ENCODE measurements at places on chromosomes 2 and 18.

GRCh38 chr18:44818668-44819403, 138.1 kb downstream of the SETBP1 start:
- no peak for DNase-seq

DNA sequence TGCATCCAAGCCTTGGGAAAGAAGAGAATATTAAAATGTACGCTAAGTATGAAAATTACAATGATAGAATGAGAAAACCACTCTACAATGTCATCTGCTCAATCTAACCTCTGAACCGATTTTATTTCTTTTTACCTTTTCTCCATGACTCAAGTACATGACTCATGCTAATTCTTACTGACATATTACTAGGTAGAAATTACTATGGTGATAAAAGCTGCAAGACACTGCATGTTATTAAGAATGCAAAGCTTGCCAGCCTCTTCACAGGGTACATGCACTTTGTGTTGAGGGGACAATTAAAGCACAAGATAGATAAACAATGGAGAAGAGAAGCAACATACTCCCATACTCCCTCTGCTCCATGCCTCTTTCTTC, 20.7 kb downstream of the SFT2D3 start:
- DNase-seq = no peak

- no peak for DNase-seq
Measured at GRCh38 chr2:235957251-235957650, 210.9 kb downstream of the GBX2 start.

DNA sequence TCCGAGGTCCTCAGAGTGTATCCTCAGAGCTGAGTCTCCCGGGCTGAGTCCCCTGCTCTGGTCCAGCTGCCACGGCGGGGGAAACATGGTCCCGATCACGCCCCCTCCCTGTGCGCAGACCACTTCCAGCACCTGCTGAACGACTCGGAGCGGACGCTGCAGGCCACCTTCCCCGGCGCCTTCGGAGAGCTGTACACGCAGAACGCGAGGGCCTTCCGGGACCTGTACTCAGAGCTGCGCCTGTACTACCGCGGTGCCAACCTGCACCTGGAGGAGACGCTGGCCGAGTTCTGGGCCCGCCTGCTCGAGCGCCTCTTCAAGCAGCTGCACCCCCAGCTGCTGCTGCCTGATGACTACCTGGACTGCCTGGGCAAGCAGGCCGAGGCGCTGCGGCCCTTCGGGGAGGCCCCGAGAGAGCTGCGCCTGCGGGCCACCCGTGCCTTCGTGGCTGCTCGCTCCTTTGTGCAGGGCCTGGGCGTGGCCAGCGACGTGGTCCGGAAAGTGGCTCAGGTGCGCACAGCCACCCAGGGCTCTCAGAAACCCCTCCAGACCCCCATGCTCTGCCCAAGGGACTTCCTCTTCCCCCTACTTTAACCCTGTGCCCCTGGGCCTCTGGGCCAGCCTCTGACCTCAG, 26.7 kb downstream of the GPC1 start:
- DNase-seq = no peak

- DNase-seq = no peak
Measured at GRCh38 chr2:242056785-242057184, 187.3 kb downstream of the RTP5 start.

GRCh38 chr2:212901604-212902275, 249.7 kb downstream of the IKZF2 start:
- DNase-seq = no peak

DNA sequence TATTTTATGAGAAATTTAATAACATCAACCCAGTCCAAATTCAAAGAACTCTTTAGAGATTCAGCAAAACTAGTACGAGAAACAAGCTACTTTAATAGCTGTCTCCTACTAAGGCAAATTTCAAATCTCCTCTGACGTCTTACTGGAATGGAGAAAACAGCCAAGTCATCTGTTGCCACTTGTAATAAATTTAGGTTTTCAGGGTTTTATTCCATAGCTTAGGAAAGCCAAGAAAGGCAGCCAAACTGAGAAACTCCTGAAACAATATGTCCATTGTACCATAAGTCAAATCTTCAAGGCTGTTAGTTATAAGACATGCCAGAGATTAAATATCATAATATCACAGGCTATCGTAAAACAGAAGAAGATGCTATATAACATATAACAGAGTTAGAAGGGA, 524.6 kb upstream of the SETBP1 start:
- DNase-seq = no peak

GRCh38 chr2:185245216-185245615, 493.4 kb upstream of the FSIP2 start:
- no peak for DNase-seq

DNA sequence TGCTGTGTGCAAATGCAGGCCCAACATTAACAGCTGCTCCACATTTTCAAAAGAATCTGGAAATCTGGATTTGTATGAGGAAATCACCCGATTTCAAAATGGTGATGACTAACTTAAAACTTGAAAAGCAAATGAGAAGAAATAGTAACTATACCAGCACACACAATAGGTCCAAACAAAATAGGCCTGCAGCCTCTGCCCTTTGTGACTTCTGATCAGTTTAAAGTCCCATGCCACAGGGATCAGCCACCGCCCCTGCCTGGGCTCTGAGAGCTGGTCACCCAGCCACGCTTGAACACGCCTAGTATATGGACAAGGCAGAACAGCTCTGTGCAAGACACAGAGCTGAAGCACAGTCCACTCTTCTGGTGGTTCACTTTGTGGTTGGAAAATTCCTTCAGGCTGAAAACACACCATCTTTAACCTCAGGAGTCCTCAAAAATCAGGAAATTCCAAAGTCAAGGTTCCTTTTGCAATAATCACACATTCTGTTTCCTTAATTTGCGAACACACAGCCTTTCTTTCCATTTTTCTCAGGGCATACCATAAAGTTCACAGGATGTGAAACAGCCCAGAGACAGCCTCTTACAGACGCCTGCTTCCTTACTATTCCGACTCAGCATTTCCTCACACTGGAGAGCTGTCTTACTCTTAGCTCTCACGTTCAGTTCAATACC, 150.1 kb upstream of the RIOK3 start:
- DNase-seq = no peak

- DNase-seq = no peak
Measured at GRCh38 chr2:109554758-109555157, 59.0 kb downstream of the SEPTIN10 start.

GRCh38 chr18:63399300-63399699, 23.0 kb downstream of the VPS4B start:
- no peak for DNase-seq

DNA sequence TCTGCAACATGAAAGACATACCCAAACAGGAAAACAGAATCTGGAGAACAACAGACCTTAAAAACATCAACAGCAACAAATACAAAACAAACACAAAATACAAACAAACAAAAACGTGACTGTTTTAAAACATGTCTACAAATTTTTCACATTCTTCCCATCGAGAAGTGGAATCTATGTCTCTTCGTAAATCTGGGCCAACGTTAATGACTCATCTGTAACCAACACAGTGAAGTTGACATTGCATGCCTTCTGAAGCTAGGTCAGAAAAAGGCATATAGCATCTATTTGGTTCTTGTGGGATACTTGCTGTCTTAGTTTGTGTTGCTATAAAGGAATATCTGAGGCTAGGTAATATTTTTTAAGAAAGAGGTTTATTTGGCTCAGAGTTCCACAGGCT, 269.0 kb upstream of the FBXO11 start:
- DNase-seq = no peak

GRCh38 chr2:236157366-236157765, 10.8 kb downstream of the GBX2 start:
- no peak for DNase-seq

DNA sequence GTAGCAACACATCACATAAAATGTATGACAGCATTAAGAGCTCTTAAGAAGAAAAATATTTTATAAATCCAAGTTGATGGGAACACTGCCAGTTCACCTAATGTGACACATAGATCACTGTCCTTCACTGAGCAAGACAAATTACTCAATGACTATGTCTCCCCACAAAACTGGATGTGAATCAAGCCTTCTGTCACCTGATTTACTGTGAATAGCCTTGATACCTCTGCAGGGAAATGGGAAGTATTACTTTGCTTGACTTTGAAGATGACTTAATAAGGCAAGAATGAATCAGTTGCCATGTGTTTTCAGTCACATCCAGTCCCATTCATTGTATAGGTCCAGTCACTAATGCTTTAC, 94.6 kb downstream of the NYAP2 start:
- DNase-seq = no peak

DNA sequence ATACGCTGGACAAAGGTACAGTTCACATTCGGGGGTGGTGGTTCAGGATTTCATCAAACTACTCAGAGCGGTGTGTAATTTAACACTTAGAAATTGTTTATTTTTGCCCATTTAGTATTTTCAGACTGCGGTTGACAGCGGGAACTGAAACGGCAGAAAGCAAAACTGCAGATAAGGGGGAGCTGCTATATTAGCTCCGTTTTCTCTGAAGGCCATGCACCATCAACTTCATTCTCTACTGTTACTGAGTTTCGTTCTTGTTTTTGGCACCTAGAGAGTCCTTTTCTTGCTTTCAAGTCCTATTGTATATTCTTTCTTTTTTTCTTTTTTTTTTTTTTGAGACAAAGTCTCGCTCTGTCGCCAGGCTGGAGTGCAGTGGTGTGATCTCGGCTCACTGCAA, 121.5 kb upstream of the SP3 start:
- DNase-seq = no peak

DNA sequence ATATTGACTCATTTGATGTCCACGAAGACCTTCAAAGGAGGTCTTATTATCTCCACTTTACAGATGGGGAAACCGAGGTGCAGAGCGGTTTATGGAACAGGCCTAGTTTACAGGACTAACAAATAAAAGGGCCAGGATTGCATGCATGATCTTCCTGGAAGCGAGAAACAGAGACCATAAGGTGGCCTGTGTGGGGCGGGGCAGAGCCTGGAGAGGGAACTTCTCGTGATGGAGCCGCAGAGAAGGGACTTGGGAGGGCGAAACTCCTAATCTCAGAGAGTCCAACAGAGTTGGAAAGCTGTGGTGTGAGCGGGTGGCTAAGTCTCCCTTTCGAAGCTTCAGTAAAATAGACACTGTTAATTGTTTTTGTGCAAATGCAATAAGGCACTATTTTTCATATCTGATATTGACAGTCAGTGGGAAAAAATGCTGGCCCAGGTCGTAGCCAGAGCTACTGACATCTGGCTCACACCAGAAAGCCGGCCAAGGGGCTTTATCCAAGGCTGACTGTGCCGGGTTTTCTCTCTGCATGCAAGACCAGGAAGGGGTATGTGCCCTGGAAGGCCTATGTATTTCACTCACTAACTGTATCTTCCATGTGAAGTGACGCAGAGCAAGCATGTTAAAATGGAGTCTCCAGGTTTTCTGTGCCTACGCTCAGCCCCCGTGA, 4.5 kb downstream of the INPP5D start:
- no peak for DNase-seq

- no peak for DNase-seq
Measured at GRCh38 chr2:15799432-15799827, 140.9 kb upstream of the MYCN start.

DNA sequence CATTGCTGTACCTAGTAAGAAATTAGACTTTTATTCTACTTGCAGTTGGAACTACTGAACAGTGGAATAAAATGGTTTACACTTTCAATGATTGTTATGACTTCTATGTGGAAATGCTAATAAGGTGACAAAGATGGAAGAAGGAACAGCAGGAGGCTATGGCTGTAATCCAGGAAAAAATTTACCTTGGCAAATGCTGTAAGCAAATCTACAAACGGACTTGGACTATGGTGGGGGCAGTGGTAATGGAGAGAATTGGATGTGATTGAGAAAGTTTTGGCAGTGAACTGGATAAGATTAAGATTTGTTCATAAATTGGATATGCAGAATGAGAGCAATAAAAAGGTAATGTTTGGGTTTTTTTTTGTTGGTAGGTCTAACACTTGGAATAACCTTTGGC, 111.0 kb upstream of the ERBB4 start:
- DNase-seq = no peak

DNA sequence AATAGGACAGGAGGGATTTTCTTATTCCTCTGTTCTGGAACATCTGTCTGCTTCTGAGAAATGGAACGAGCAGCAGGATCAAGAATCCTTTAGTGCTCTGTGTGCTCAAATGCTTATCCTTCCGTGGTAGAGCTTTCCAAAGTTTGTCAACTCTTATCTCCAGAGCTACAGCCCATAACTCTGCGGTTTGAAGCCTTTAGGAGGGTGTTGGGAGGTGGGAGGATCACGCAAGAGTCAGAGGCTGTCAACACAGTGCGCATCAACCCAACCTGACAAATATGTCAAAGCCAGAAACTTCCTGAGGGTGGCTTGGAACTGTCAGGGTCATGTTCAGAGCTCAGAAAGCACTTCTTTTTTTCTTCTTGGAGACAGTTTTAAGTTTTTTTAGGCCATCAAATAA, 95.9 kb downstream of the CRIM1 start:
- DNase-seq = no peak

GRCh38 chr2:226760412-226761194, 39.0 kb downstream of the IRS1 start:
- DNase-seq = no peak

- no peak for DNase-seq
Measured at GRCh38 chr2:69741229-69741574, 732 bp upstream of the ANXA4 start.

- no peak for DNase-seq
Measured at GRCh38 chr2:96240341-96241038, 25.3 kb downstream of the TMEM127 start.

DNA sequence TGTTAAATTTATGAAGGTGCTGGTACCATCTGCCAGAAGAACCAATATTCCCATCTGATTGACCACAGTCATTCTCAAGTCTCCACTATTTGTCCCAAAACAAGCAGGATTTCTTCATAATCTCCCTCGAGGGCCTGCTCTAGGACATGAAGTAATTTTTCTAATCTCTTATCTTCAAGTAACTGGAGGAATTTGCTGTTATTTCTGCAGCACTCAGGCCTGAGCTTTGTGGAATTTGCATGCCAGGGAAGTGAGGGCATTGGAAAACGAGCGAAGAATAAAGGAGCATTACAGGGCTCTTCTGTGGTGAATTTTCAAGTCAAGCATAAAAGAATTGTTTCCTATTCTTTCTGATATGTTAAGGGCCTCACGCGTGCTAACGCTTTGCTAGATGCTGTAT, 161.2 kb upstream of the EPAS1 start:
- no peak for DNase-seq

GRCh38 chr18:38900445-38900844, 1334.8 kb upstream of the CELF4 start:
- DNase-seq = no peak

DNA sequence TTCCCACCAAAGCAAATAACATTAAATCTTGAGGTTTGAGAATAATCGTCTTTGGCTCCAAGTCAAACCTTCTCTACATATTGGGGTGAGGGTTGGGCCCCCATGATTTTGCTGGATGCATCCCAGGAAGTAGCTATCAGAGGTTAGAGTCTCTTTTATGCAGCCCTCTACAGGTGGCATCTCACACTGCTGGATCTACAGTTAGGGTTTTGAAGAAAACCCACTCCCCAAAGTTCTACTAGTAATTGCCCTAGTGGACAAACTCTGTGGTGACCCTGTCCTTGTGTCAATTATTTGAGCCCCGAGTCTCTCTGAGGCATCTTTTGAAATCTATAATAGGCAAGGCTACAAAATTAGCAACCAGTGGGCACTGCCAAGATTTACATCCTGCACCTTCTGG, 15.0 kb upstream of the REG1A start:
- no peak for DNase-seq

- no peak for DNase-seq
Measured at GRCh38 chr2:44723921-44724320, 217.6 kb upstream of the SIX3 start.

Data from stimulated activated CD8-positive, alpha-beta memory T cell treated with anti-CD3 and anti-CD28 coated beads, Interleukin-15, amount 100 ng/mL, for 1 hour (primary cell).